PC-3 (cell line): ENCODE measurements at places on chromosomes 2 and 18. TPM values are rescaled to one million over a fixed set of nuclear protein-coding genes. Genes with fewer than 3 reads are reported as not detected.

DNA sequence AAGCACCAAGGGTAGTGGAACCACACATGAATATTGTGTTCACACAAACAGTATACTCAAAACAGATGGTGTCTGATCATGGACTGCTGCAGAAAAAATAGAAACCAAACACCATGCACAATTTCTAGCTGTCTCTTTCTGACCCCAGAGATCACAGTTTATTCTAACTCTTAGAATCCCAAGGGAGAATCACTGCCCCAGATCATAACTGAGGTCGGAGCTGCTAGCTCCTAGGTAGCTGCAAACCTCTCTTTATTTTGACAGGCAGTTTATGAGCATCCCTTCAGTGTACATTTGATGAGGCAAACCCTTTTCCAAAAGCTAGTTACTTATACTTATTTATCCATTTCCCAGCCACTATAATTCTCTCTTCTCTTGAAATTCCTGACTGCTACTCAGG, 439.1 kb upstream of the HNMT start:
- DNase-seq: no peak

DNA sequence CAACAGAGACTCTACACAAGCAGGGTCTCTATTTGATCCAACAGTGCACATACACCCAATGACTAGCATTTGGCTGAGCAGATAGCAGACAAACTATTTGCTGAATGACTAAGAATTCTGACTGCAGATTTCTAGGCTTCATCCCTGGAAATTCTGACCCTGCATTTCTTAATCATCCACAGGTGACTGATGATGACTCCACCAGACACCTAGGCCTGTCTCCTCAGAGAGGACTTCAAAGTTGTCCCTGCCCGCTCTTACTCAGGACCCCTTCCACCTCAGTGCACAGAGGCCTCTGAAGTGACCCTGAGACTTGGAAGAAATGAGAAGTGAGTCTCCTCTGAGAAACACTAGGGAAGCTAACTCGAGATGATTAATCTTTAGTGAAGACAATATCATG, 51.3 kb downstream of the SEPTIN10 start:
- DNase-seq: peak; percentile 93

Gene ZNF512
- total RNA-seq: not detected in 2 replicates

DNA sequence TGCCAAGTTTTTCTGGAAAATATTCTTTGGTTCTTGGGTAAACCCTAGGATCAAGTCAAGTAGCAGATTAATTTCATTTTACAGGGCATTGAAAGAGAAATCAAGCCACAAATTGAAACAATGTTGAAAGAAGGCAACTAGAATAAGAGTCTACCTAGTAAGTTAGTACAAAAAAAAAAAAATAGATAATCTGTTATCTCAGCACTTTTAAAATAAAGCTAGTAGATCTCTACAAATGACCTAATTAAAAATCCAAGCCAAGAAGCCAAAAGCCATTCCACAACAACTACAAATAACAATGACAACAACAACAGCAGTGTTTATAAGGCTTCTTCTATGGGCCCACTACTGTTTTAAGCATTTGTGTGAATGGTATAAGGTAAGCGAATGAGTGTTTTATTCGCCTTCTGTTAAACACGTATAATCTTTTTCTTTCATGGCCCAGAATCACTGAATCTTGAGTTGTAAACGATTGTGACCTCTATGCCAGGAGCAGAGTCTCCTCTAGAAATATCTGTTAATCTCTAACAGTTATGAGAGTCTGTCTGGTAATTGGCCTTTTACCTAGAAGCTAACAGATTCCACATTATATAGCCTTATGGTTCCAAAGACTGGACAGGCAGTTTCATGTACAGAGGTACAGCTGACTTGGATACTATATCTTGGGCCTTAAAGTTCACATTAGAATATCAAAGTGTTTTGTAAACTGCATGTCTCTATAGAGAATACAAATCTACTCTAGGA, 28.6 kb upstream of the CUL3 start:
- DNase-seq: no peak

DNA sequence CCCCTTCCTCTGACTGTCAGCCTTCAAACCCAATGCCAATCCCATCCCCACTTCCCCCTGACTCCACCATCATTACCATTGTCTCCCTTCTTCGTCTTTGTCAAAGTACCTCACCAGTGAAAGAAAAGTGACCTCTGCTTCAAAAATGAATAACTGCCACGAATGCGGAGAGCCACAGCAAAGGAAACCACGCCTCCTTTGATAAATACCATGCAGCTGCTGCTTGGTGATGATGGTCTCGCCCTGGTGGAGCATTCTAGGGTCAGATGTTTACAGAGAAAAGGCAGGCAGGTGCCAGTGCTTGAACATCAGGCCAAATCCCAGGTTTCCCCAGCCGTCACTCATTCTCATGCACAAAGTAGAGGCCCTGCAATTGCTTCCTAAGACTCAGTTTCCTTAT, 162.2 kb downstream of the BCL11A start:
- DNase-seq: no peak

DNA sequence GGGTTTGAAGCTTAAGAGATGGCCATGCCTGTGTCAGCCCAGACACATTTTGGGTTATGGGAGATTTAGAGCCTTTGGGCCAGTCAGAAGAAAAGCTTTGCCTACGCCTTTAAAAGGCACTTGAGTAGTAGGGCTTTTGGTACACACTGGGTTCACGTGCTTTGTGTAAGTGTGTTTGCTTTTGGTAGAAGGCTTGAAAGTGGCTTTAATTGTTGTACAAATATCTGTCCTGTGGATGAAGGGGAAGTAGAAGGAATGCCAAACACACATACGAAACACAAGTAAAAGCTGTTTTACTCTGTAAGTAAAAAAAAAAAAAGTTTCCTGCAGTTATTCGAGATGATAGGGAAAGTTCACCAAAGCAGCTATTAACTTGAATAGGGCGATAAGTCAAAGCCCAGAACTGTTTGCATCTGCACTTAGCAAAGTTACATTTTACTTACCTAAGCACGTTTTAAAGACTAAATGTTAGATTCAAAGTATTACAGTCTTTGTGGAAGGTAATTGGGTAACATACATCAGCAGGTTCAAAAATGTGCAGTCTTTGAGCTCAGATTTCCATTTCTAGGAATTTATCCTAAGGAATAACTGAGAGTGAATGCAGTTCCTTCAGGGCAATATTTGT, 75.4 kb downstream of the STK25 start:
- no peak for DNase-seq

- DNase-seq: no peak
Observed at GRCh38 chr18:44054514-44054913, 626.2 kb upstream of the SETBP1 start.

Gene ANO7
- 2.6 and 2.9 TPM in 2 replicates for total RNA-seq

DNA sequence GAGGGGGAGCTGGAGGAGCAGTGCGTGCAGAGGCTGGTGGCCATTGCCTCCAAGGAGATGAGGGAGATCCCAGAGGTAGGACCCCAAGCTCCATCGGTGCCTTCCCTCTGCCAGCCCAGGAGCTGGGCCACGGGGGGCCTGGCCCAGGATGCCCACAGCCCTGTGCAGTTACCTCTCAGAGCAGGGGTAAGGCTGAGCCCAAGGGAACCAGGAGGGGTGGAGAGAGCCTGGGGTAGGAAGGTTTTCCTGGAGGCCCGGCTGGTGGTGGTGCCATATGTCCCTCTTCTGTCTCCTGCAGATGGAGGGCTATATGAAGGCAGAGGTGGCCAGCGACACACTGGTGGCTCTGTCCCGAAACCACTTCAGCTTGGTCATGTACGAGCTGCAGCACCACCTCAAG, 11.4 kb downstream of the MROH2A start:
- no peak for DNase-seq

Gene GIGYF2
- total RNA-seq: 41.3 and 56.2 TPM in 2 replicates

Gene IL36RN
- 0.36 TPM in 1 of 2 replicates, not detected in the other for total RNA-seq

GRCh38 chr18:76823587-76824011, 1.2 kb downstream of the ZNF236 start:
- no peak for DNase-seq

GRCh38 chr2:202491514-202491913, 115.4 kb downstream of the BMPR2 start:
- no peak for DNase-seq

DNA sequence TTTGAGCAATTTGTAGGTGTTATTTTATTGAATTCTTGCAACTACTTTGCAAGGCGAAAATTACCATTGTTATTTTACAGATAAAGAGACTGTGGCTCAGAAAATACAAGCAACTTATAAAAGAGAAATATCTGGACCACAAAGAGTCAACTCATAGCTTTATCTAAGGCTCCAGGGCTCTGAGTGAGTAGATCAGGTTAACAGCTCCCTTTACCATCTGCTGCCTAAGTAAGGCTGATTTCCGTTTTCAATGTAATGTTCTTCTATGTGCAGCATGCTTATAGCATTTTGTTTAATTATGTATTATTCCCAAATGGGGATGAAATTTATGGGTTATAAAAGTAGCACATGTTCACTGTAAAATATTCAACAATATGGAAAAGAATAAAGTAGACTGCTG, 299.1 kb upstream of the TNP1 start:
- DNase-seq: no peak

Gene SLC16A14
- total RNA-seq: 12.4 and 14.4 TPM in 2 replicates

Gene C2orf78
- total RNA-seq: not detected in 2 replicates

Gene MREG
- total RNA-seq: 24.4 and 35.4 TPM in 2 replicates

Gene CFC1
- not detected in 2 replicates for total RNA-seq

Gene DIS3L2
- 22.8 and 24.5 TPM in 2 replicates for total RNA-seq

Gene OR6B2
- not detected in 2 replicates for total RNA-seq

DNA sequence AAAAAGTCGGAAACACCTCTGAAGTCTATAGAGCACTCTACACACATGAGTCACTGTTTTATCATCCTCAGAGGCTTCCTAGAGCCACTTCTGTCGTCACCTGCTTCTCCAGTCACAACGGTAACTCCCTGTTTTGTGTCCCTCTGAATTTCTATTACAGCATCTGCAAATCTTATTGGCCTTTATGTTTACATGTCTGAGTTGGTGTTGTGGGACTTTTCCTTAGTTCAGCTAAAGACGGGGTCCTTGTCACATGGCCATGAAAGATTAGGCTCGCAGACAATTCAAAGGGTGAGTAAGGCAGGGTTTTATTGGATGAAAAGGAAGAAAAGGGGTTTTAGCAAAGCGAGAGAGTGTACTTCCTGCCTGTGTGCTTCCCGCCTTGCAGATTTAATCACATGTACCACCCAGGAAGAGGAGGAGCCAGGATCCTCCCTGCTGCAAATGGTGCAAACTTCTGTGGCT, 185.6 kb downstream of the LPIN1 start:
- DNase-seq: peak; percentile 55

DNA sequence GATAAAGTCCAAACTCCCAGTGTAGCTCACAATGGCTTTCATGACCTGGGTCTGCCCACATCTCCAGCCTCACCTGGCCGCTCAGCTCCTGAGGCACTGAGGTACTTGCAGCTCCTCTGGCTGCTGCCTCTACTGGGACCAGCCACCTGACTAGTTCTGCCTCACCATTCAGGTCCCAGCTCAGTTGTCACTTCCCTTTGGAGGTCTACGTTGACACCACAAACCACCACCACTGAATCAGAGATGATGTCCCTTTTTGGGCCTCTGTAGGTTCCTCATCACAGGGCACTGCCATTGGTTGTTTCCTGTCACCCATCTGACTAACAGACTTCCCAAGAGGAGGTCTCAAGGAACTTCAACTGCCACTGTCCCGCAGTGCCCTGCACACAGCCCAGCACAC, 21.2 kb downstream of the SPP2 start:
- no peak for DNase-seq

- DNase-seq: no peak
Observed at GRCh38 chr2:144475044-144475443, 44.9 kb downstream of the ZEB2 start.

DNA sequence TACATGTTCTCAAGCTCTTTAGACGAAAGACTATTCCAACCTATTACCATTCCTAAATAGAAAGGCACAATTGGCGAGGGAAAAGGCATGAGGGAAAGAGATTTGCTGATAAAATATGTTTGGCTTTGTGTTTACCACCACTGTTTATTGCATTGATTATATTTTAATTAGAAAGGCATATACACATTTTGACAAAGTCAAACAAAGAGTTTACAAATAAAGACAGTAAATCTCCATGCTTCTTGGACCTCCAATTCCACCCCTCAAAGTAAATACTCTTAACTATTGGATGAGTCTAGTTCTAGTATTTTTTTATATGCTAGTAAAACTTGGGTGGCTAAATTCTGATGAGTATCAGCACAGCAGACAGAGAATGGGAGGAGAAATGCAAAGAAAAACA, 521.4 kb downstream of the FBXO15 start:
- DNase-seq: no peak

Gene RND3
- total RNA-seq: 145 and 201 TPM in 2 replicates

DNA sequence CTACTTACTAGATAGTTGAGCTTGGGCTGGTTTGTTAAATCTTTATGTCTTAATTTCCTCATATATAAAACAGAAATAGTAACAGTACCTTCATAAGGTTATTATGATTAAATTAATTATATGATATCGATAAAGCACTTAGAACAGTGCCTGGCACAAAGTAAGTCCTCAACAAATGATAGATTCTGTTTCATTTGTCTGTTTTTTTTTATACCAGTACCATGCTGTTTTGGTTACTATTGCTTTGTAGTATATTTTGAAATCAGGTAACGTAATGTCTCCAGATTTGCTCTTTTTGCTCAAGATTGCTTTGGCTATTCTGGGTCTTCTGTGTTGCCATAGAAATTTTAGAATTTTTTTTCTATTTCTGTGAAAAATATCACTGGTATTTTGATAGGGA, 66.3 kb downstream of the DYM start:
- DNase-seq: no peak

Gene ARPC2
- total RNA-seq: 210 and 213 TPM in 2 replicates

- peak; percentile 27 for DNase-seq
Observed at GRCh38 chr2:144529841-144530240, 9.9 kb upstream of the ZEB2 start.

DNA sequence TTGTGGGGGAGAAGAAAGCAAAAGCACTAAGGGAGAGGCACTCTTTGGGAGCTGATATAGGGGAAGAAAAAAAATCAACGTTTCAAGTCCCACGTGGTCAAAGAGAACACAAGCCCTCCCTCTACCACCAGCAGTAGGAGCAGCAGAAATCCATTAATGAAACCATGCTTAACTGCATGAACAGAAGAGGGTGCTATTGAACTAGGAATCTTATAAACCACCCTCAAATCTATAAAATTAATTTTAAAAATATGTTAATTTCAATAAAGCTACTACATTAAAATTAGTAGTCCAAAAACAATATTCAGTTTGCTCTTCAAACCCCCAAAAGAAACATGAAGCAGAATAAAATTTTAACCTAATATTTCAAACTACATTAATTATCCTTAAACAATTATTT, 147.8 kb downstream of the TMEM18 start:
- peak; percentile 77 for DNase-seq

- no peak for DNase-seq
Observed at GRCh38 chr2:3117650-3118216, 259.9 kb downstream of the EIPR1 start.

DNA sequence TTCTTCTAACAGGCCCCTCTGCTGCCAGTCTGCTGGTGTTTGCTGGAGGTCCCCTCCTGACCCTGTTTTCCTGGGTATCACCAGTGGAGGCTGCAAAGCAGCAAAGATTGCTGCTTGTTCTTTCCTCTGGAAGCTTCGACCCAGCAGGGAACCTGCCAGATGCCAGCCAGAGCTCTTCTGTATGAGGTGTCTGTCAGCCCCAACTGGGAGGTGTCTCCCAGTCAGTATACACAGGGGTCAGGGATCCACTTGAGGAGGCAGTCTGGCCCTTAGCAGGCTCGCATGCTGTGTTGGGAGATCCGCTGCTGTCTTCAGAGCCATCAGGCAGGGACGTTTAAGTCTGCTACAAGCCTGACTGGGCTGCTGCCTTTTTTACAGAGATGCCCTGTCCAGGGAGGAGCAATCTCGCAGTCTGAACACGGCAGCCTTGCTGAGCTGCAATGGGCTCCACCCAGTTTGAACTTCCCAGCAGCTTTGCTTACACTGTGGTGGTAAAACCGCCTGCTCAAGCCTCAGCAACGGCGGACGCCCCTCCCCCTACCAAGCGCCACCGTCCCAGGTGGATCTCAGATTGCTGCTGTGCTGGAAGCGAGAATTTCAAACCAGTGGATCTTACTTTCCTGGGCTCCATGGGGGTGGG, 29.9 kb downstream of the CHCHD5 start:
- no peak for DNase-seq

Gene SKOR2
- total RNA-seq: not detected in 2 replicates
